ENCODE measurements at places on chromosomes 3 and 15. TPM values are rescaled to one million over a fixed set of nuclear protein-coding genes. Genes with fewer than 3 reads are reported as not detected.

The ANKRD34C gene
- 0.06 TPM for polyA plus RNA-seq

DNA sequence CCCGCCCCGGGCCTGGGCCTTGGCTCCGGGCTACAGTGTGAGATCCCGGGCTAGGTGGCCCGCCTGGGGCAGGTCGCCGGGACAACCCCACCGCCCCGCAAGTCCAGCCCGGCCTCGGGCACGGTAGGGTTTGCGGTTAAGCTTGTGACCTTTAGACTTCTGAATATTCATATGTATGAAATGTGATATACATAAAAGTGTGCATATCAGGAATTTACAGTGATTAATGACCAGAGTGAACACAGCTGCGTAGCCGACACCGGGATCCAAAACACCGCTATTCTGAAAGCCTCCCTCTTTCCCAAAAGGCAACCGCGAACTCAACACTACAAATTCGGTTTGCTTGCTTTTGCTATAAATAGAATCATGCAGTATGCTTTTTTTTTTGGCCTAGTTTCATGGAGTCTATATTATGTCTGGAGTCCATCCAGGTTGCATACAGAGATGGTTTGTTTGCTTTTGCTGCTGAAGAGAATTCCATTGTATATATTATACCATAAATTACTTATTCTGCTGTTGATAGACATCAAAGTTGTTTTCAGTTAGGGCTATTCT lies 636 bp upstream of the SNRPA1 start:
- DNase-seq = no peak

DNA sequence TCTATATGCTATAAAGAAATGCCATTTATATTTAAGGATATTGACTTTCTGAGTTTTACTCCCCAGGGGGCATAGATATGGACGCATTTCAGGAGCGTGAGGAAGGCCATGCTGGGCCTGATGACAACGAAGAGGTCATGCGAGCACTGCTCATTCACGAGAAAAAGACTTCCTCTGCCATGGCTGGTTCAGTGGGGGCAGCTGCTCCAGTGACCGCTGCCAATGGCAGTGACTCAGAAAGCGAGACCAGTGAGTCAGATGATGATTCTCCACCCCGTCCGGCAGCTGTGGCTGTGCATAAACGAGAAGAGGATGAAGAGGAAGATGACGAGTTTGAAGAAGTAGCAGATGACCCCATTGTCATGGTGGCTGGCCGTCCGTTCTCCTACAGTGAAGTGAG lies 38.4 kb downstream of the GTF2E1 start:
- no peak for DNase-seq

GRCh38 chr3:45965653-45966052 lies 22.4 kb downstream of the CXCR6 start:
- DNase-seq = no peak

The GOLGA6L7 gene
- polyA plus RNA-seq = 0.52 TPM

- DNase-seq = no peak
These were observed 6.0 kb downstream of the GNB5 start for GRCh38 chr15:52185151-52185561.

- no peak for DNase-seq
These were observed 209.2 kb downstream of the NSUN3 start for GRCh38 chr3:94272016-94272415.

The CACNA2D3 gene
- polyA plus RNA-seq = 1.7 TPM

The SLC24A5 gene
- polyA plus RNA-seq = 0.65 TPM

The UBP1 gene
- polyA plus RNA-seq = 96.8 TPM

The HCLS1 gene
- 6.4 TPM for polyA plus RNA-seq

All from renal pelvis (tissue), 12 donors.